ENCODE measurements at places on chromosomes 16 and 17. TPM values are rescaled to one million over a fixed set of nuclear protein-coding genes. Genes with fewer than 3 reads are reported as not detected.

DNA sequence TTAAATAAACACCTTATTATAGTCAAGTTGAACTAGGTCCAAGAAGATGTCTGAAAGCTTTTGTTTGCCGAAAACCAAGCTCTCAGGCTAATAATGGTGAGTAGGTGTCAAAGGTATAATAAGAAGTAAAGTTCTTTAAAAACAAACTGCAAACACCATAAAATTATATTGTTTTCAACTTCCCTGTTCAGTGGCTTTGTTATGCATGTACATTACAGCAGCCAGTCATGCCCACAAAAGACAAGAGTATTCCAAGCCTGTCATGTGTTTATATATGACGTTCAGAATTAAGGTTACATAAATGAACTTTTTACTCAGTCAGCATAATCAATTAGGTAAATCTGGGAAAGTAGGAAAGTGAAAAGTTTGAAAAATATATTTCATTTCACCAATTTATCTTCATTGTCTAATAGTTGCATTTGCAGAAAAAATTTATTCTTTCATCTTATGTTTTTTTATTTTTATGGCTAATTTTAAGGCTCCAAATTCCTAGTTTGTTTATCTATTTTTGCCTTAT, 928.7 kb upstream of the SOX9 start:
- no peak for DNase-seq

- DNase-seq, result no peak
Measured at GRCh38 chr16:83967838-83968305, at the start of gene NECAB2. TSS of gene NECAB2 (plus strand) at chr16:83968244. CDS start at chr16:83968649, 405 bp downstream.

DNA sequence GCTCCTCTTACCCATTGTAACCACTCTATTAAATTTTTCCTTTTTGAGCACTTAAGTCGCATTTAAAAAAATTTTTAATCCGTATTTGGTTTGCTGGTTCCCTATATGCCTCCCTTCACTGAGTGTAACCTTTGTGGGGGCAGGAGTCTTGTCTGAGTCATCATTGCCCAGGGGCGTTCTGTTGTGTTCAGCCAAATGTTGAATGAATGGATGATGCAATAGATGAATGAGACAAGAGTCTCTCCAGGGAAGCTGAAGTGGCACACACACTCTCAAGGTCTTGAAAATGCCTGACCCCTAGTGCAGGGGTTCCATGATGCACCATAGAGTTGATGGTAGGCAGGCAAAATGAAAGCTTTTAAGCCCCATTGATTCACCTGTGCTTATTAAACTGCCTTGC, 123.0 kb upstream of the RBFOX1 start:
- peak; percentile 11 for DNase-seq

DNA sequence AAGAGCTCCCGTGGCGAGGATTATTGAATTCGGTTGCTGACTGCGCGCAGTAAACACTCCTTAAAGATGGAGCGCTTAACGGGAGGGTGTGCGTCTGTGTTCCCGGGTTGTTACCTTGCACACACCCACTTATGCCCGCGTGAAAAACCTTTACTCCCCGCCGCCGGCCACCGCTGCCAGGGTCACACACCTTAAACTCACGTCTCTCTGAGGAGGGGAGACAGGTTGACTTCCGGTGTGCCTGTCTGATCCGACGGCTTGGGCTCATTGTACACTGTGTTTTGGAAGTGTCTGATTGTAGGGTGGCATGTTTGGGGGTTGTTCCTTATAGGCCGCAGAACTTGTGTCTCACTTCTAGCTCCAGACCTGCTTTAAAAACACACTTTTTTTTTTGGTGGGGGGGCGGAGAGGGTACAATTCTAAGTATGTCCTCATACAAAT, 66.8 kb downstream of the KPNA2 start:
- no peak for DNase-seq

GRCh38 chr17:66518108-66518507, 215.7 kb downstream of the PRKCA start:
- no peak for DNase-seq

SYCE1L gene
- total RNA-seq, result not detected

- peak; percentile 74 for DNase-seq
Measured at GRCh38 chr16:24041834-24042631, 206.2 kb downstream of the PRKCB start.

MYH11 gene
- total RNA-seq, result not detected

DNA sequence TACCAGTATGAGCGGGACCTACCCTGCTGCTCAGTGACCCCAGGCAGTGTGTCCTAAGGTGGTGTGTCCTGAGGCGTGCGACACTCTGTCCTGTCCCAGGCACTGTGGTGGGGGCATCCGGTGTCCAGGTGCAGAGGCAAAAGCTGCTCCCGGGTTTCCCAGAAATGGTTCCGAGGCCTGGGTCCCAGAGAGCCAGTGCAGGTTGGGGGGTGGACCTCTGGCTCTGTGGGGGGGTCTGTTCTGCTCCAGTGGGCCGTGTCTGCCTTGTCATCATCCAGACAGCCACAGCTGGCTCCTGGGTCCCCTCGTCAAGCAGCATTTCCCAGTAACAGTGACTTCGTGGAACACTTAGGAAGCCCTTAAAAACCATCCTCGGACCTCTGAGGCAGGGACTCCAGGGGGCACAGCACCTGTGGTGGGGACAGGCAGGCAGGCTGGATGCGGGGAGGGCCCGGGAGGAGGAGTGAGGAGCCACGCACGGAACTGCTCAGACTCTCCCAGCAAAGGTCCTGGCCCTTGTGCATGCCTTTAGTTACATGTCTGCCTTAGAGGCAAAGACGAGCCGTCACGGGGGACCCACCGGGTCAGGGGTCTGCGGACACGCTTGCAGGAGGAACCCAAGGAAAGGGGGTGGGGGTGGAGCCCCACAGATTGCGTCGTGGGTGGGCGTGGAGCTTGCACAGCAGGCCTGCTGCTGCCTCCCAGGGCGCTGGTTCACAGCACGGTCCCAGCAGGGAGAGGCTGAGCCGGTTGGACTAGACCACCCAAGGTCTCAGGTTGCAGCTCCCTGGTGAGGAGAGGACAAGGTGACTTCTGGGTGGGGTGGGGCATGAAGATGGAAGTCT, 5.6 kb downstream of the SLC16A3 start:
- DNase-seq, result no peak

DNA sequence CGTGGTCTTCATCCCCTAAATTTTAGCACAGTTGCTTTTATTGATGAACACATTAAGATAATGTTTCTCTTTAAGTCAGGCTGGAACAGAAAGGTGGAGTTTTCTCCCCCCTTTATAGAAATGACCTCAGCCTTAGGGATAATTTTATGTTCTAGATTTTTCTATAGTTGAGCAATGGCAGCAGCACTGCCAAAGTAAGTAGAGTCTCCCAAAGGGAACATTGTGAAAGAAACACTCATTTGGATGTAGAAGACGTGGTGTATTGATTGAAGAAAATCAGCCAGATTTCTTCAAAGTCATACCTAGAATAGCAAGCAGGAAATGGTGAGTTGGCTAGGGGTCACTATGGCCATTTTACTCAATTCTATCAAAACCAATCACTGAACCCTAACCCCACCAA, 122.5 kb downstream of the DNAH9 start:
- DNase-seq, result no peak

- DNase-seq, result peak; percentile 28
Measured at GRCh38 chr17:31394544-31394943, 3.1 kb downstream of the RAB11FIP4 start.

- DNase-seq, result no peak
Measured at GRCh38 chr16:58378401-58378800, 13.9 kb upstream of the GINS3 start.

DNA sequence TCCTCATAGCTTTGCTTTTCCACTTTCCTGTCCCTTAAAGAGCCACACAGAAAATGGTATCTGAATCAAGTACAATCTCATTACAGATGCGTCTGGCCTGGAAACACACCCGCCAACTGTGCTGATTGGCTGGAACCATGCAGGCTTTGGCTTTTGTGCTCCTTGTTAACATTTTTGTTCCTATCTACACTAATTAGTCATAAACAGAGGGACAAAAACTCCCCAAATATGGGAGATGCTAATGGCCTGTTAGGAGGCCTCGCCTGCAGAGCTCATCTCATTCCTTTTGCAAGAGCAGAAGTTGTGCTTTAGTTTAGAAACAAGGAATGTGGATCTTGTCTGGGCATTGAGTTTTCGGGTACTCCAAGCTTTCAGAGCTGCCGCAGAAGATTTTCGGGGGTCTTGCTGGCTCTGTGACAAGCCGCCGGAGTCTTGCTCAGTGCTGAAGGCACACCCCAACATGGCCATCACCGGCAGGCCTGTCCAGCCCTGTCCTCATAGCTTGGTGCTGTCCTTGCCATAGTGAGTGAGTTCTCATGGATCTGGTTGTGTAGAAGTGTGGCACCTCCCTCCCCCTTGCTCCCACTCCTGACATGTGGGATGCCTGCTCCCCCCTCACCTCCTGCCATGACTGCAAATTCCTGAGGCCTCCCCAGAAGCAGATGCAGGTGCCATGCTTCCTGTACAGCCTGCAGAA, 69.8 kb downstream of the METRNL start:
- DNase-seq, result no peak

DNA sequence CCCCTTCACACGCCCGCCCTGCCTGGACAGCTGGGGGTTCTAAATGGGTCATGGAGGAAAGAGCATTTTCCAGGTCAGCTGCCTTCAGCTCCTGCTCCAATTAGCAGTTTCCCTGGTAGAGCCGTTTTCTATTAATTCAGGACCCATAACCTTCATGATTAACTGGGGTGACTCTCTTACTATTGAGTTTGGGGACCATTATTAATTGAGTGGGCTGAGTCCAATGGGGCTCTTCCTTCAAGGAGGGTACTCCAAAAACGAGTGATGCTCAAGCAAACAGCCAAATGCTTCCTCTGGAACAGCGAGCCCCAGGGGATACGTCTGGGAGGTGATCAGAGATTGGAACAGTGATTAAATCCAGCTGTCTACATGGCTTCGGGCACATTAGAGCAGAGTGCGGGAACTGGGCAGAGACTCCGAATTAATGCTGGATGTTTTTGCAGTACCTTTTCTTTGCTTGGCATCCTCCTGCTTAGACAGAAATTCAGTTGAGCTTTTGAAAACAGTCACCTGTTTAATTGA, 68.1 kb upstream of the CACNG3 start:
- no peak for DNase-seq

DNA sequence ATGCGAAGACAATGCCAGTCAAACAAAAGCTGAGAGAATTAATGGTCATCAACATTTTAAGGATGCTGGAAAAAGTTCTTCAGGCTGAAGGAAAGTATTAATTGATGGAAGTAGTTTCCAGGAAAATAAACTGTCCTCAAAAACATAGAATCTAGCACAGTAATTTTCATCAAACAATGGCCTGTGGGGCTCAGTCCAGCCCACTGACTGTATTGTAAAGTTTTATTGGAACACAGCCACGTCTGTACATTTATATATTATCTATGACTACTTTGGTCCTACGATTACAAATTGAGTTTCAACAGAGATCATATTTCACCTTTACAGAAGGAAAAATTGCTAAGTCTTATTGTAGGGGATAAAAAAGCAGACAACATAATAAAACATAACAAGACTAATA, 484.5 kb downstream of the KCNJ2 start:
- DNase-seq, result no peak

DNA sequence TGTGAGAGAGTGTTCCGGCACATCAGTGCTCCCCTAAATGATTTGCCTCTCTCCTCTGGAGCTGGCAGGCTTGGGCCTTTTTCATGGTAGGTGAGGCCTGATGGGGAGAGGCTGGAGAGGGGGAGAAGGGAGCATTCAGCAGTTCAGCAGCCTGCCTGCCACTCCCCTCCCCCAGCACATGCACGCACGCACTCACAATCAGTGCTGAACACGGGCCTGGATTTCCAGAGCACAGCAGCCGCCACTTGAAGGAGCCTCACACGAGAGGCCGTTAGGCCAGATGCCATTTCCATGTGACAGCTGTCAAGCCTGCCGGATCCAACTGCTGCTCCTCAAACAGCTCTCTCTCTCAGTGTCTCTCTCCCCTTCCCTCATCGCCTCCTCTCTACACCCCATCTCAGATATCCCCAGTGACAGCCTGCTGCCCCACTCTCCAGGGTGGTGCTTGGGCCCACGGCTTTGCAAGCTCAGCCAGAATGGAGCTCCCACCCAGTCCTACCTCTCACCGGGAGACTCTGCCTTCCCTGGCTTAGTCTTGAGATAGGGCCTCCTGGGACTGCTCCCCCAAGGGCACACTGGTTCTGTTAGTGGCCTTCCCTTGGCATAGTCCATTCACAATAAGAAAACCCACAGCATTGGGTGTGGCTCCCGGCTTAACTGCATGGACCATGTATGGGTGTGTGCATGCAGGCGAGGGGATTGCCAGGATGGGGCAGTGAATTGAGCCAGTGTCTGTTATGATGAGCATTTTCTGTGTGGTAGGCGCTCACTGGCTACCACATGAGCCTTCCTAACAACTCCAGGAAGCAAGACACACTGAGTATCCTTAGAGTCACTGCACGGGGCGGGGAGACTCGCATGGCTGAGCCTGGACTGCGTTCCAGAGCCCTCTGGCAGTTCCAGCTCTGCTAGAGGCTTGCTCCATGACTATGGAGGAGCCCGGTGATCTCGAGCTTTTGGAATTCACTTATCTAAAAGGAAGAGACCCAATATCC, 226.2 kb downstream of the CCDC182 start:
- no peak for DNase-seq

- no peak for DNase-seq
Measured at GRCh38 chr17:45828171-45828570, 16.5 kb upstream of the SPPL2C start.

KRT23 gene
- not detected for total RNA-seq

MOSMO gene
- 16.4 TPM for total RNA-seq

DNA sequence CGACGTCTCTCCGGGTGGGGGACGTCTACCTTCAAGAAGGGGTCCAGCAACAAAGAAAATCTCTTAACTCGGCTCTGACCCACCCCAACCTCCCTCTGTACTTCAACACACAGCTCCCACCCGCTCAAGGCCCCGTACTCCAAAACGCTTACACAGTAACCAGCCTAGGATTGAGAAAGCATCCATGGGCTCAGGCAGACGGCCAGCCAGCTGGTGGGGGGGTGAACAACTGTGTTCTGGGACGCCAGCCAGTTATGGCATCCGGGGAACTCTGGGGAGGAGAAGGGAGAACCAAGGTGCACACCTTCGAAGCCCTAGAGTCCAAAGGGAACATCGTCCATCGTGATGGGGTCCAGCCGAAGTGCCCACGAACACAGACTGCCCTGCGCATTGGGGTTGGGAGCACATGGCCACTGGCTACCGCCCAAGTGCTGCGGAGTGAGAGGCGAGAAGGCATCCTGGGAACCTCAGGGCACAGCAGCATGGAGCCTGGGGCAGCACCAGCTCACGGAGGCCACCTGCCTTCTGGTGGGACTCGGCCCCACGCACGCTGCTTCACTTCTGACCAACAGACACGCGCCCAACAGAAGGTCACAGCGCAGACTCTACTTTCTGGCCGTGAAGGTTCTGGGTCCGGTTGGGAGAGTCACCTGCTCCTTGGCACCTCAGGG, 14.3 kb downstream of the SLC16A3 start:
- DNase-seq, result no peak

TBC1D3 gene
- not detected for total RNA-seq

GRCh38 chr17:35901631-35902175, 21.5 kb upstream of the CCL5 start:
- DNase-seq, result no peak
